Thoracic aorta (tissue), 2 donors: ENCODE measurements at places on chromosomes 1 and 21. TPM values are rescaled to one million over a fixed set of nuclear protein-coding genes. Genes with fewer than 3 reads are reported as not detected.

- H3K27ac ChIP-seq: no peak overlapping the region
- no peaks in the 10 kb centered on the region for H3K4me1 ChIP-seq
- H3K4me3 ChIP-seq: no peak overlapping the region
These were observed 4.7 kb downstream of the IL23R start for GRCh38 chr1:67170751-67171573.

DNA sequence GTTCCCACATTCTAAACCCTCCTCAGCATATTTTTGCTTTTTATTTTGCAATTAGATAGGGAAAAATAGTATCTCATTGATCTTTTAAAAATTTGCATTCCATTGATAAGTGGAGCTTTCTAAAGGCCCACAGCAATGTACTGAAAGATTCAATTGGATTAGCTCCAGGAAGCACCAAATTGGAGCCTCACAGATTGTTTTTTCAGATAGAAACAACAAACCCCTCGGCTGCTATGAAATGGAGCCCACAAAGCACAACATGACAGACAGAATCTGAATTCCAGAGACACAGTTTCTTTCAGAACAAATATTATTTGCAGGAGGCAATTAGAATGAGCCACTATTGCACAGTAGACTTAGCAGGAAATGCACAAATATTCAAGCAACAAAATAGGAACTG lies 58.9 kb upstream of the KIF26B start:
- no peaks in the 10 kb centered on the region for H3K36me3 ChIP-seq
- no peaks in the 10 kb centered on the region for H3K27me3 ChIP-seq
- no peak overlapping the region for H3K4me3 ChIP-seq
- H3K4me1 ChIP-seq: no peaks in the 10 kb centered on the region

CSMD2 gene
- total RNA-seq: 2.8 TPM

- H3K36me3 ChIP-seq: no peaks in the 10 kb centered on the region
- DNase-seq: no peak
- H3K27ac ChIP-seq: peak overlapping the region; percentile 52
- peaks cover 88% of the 10 kb centered on the region for H3K4me1 ChIP-seq
These were observed 30.0 kb downstream of the CAPZB start for GRCh38 chr1:19455353-19455752.

GRCh38 chr1:28249013-28249865 lies 10.1 kb upstream of the SESN2 start:
- H3K36me3 ChIP-seq: no peaks in the 10 kb centered on the region
- peak overlapping the region; percentile 98 for H3K4me3 ChIP-seq
- H3K27ac ChIP-seq: peak overlapping the region; percentile 86
- H3K4me1 ChIP-seq: peaks cover 29% of the 10 kb centered on the region
- H3K27me3 ChIP-seq: no peaks in the 10 kb centered on the region
- no peak for DNase-seq

FAM72D gene
- not detected for total RNA-seq

GRCh38 chr1:151197863-151198253 lies 494 bp upstream of the PIP5K1A start:
- H3K4me1 ChIP-seq: peaks cover 35% of the 10 kb centered on the region
- H3K27me3 ChIP-seq: no peaks in the 10 kb centered on the region
- peaks cover 4% of the 10 kb centered on the region for H3K36me3 ChIP-seq

CELA3B gene
- total RNA-seq: 2.0 TPM

RUNX3 gene
- 8.5 TPM for total RNA-seq

RIMKLA gene
- total RNA-seq: under 0.01 TPM

DNA sequence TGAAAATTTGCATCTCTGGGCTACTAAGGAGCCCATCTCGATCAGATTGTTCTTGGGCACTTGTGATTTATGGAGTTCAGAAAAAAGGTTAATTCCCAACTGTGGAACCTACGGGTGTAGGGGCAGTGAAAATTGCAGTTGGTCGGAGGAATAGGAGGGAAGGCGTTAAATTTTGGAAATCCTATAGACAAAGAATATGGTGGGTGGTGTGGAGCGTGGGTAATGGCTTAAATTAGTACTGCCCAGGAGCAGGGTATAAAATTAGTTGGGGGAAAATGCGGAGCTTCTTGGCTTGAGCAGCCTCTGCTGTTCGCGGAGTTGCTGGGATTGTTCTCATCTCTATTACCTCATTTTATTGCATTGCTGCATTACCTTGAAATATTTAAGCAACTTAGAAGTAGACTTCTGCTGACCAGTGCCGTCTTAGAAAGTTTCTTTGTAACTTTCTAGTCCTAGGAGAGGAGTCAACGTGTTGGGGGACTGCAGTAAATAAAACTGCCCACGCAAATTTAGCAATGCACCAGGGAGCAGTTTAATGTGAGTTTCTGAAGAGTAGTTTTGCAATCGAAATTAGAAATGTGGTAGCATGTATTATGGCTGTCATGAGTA lies 514 bp downstream of the S1PR1 start:
- peak overlapping the region; percentile 91 for H3K4me3 ChIP-seq
- no peaks in the 10 kb centered on the region for H3K27me3 ChIP-seq

DNA sequence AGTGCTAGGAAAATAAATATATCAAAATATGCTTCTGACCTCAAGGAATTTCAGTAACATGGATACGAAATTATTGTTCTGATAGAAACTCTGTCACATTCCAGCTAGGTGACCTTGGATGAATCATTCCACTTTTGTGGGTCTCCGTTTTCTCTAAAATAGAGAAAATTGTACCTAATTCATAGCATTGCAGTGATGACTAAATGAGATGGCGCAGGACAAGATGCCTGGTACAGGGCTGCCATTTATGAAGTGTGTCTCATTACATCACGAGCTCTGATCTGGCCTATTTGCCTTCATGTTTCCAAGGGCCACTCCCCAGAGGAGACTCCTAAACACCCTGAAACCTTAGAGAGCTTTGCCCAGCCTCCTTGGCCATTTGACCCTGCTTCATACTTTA lies 480.0 kb upstream of the USP24 start:
- no peak for DNase-seq
- H3K4me1 ChIP-seq: peaks cover 8% of the 10 kb centered on the region
- H3K27ac ChIP-seq: peak overlapping the region; percentile 18
- no peaks in the 10 kb centered on the region for H3K27me3 ChIP-seq
- H3K4me3 ChIP-seq: no peak overlapping the region

DNA sequence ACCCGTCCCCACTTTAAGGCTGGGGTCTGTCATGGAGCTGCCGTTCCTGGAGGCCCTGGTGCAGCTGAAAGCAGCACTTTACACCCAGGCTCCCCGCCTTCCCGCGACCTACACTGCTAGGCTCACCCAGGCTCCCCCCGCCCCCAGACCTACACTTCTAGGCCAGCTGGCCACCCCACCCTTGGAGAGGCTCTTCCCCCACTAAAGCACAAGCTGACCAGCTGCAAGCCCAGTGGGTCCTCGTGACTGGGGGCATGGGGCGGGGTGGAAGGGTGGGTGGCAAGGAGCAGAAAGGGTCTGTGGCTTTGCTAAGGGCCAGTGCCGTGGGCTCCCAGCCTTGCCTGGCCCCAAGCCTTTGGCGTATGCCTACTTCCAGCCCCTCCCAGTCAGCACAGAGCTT lies 9.7 kb upstream of the ARHGEF16 start:
- DNase-seq: no peak
- no peak overlapping the region for H3K4me3 ChIP-seq
- no peak overlapping the region for H3K27ac ChIP-seq
- no peaks in the 10 kb centered on the region for H3K36me3 ChIP-seq
- no peaks in the 10 kb centered on the region for H3K4me1 ChIP-seq

HAO2 gene
- not detected for total RNA-seq

GREM2 gene
- 1.6 TPM for total RNA-seq

DNA sequence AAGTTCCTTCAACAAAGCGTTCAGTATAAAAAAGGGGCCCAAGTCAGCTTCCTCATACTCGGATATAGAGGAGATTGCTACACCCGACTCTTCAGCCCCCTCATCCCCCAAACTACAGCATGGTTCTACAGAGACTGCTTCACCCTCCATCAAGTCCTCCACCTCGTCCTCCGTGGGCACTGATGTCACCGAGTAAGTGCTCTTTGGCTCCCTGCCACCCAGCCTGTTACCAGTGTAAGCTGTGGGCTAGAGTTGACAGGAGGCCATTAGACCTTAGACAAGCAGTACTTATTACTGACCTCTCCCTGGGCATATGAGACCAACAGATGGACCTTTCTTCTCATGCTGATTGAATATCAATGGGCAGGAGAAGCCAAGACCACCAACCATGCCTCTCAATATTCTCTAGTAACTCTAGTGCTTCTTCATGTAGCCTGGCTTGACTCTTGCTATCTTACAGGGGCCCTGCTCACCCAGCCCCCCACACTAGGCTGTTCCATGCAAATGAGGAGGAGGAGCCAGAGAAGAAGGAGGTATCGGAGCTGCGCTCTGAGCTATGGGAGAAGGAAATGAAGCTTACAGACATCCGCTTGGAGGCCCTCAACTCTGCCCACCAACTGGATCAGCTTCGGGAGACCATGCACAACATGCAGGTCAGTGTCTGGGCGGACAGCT lies 20.9 kb upstream of the IPO9 start:
- H3K4me3 ChIP-seq: no peak overlapping the region
- no peaks in the 10 kb centered on the region for H3K27me3 ChIP-seq
- no peak overlapping the region for H3K27ac ChIP-seq
- DNase-seq: no peak
- H3K4me1 ChIP-seq: no peaks in the 10 kb centered on the region

RNU1-3 gene
- under 0.01 TPM for total RNA-seq

GRCh38 chr1:155861896-155862295 lies 2.5 kb downstream of the SYT11 start:
- H3K27ac ChIP-seq: peak overlapping the region; percentile 96
- no peak overlapping the region for H3K4me3 ChIP-seq
- no peaks in the 10 kb centered on the region for H3K4me1 ChIP-seq
- no peak for DNase-seq
- H3K27me3 ChIP-seq: no peaks in the 10 kb centered on the region
- H3K36me3 ChIP-seq: no peaks in the 10 kb centered on the region

DNA sequence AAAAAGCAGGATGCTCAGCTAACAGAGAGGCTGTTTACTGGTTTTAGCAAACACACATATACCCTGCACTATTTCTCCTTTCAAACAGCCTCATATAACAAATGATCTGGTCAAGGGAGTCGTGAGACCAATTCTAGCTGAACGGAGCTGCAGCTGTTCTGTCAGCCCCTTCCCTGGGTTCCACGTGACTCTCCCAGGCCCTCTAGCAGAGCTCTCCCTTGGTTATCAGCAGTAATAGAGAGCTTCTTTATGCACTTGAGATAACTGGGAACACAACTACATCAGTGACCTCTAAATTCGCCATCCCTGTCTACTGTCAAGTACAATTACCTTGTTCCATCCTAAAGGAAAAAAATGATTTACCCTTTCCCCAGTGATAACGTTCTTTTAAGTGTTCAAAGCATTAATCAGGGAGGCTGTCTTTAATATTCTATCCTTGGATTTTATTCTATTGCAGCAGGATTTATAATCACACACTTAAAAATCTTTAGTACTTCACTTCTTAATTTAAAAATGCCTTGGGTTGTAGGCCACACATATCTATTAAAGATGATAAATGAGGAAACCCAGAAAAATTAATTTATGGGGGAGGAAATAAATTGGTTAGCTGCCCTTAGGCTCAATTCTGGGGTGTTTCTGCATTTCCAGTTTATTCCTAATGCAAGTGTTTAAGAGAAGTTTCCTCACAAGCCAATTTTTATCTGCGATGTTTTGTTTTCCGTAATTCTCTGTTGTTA lies 28.2 kb downstream of the PTGER3 start:
- DNase-seq: no peak
- peaks cover 46% of the 10 kb centered on the region for H3K4me1 ChIP-seq

GRCh38 chr1:29800522-29800956 lies 564.2 kb downstream of the PTPRU start:
- no peak overlapping the region for H3K4me3 ChIP-seq
- no peak for DNase-seq
- no peaks in the 10 kb centered on the region for H3K27me3 ChIP-seq
- H3K27ac ChIP-seq: no peak overlapping the region
- no peaks in the 10 kb centered on the region for H3K4me1 ChIP-seq

SYT6 gene
- not detected for total RNA-seq

GRCh38 chr1:109622895-109623294 lies 3.3 kb downstream of the AMPD2 start:
- no peak overlapping the region for H3K4me3 ChIP-seq
- no peaks in the 10 kb centered on the region for H3K27me3 ChIP-seq
- DNase-seq: no peak
- H3K4me1 ChIP-seq: peaks cover 29% of the 10 kb centered on the region

GRCh38 chr1:38826262-38826661 lies 33.3 kb downstream of the RRAGC start:
- no peaks in the 10 kb centered on the region for H3K4me1 ChIP-seq
- no peak for DNase-seq
- no peaks in the 10 kb centered on the region for H3K27me3 ChIP-seq
- H3K36me3 ChIP-seq: no peaks in the 10 kb centered on the region
- no peak overlapping the region for H3K4me3 ChIP-seq

GRCh38 chr1:158654571-158654970 lies 31.9 kb downstream of the SPTA1 start:
- no peaks in the 10 kb centered on the region for H3K36me3 ChIP-seq
- H3K4me3 ChIP-seq: no peak overlapping the region
- H3K27ac ChIP-seq: no peak overlapping the region
- no peaks in the 10 kb centered on the region for H3K27me3 ChIP-seq
- no peaks in the 10 kb centered on the region for H3K4me1 ChIP-seq

HSD3B1 gene
- not detected for total RNA-seq

GRCh38 chr1:163166886-163167555 lies 35.7 kb downstream of the RGS5 start:
- H3K27me3 ChIP-seq: no peaks in the 10 kb centered on the region
- H3K27ac ChIP-seq: peak overlapping the region; percentile 80
- no peaks in the 10 kb centered on the region for H3K36me3 ChIP-seq
- H3K4me1 ChIP-seq: peaks cover 92% of the 10 kb centered on the region

RGS18 gene
- total RNA-seq: 6.1 TPM

GRCh38 chr21:29708401-29708800 lies 231.4 kb downstream of the GRIK1 start:
- DNase-seq: no peak
- H3K4me3 ChIP-seq: no peak overlapping the region
- H3K36me3 ChIP-seq: no peaks in the 10 kb centered on the region
- H3K4me1 ChIP-seq: no peaks in the 10 kb centered on the region
- H3K27ac ChIP-seq: no peak overlapping the region

DNA sequence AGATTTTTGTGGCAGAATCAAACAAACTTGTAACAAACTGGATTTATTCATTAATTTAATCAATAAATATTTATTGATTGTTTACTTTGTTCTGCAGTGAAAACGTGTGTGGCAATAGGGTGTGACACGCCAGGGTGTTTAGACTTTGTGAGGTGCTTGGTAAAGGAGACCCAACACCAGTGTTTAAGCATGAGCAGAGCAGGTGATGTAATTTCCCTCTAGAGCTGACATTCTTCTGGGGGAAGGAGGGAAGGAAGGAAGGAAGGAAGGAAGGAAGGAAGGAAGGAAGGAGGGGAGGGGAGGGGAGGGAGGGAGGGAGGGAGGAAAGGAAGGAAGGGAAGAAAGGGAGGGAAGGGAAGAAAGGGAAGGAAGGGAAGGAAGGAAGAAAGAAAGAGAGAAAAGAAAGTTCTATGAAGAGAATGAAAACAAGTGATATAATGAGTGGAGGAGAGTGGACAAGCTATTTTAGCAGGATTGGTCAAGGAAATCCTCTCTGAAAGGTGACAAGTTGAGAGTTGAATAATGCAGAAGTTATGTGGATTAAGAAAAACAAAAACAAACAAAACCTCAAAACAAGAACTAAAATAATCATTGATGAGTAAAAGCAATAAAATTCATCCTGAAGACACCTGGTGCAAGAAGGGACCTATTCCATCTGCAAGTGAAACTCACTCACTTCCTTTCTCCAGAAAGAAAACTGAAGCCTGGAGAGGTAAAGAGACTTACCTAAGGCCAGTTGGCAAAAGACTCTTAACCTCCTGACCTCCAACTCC lies 60.8 kb downstream of the TSEN15 start:
- H3K4me1 ChIP-seq: no peaks in the 10 kb centered on the region
- no peak overlapping the region for H3K4me3 ChIP-seq
- no peaks in the 10 kb centered on the region for H3K27me3 ChIP-seq
- DNase-seq: no peak

GRCh38 chr1:150176593-150176992 lies 26.9 kb downstream of the PLEKHO1 start:
- DNase-seq: no peak
- no peak overlapping the region for H3K4me3 ChIP-seq
- no peaks in the 10 kb centered on the region for H3K4me1 ChIP-seq
- no peaks in the 10 kb centered on the region for H3K27me3 ChIP-seq
- no peaks in the 10 kb centered on the region for H3K36me3 ChIP-seq
- H3K27ac ChIP-seq: no peak overlapping the region
